Lung (tissue), 17 donors: ENCODE measurements at places on chromosomes 5 and 9.
A peak's percentile ranks its signal among the peaks of the same experiment; 100 is the strongest.

DNA sequence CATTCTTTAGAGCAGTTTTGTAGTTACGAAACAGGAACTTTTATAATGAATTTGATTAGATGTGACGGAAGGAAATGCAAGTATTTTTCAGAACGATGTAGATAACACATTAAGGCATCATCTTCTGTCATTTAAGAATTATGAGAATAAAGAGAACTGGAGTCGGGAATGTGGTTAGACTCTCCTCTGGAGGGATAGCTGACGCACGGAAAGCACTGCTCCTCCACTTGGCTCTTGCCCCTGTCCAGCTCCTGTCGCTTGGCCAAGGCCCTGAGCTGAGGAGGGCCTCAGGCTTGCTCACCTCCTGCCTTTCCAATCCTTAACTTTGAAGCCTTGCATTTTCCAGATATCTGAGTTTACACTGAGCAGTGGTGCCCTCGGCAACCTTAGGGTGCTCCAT lies 60.5 kb downstream of the MAP1B start:
- H3K27ac ChIP-seq, result no peak overlapping the region
- DNase-seq, result peak; percentile 40
- no peaks in the 10 kb centered on the region for H3K36me3 ChIP-seq
- peaks cover 22% of the 10 kb centered on the region for H3K4me1 ChIP-seq
- H3K4me3 ChIP-seq, result no peak overlapping the region

- no peak overlapping the region for H3K4me3 ChIP-seq
- no peaks in the 10 kb centered on the region for H3K36me3 ChIP-seq
- no peaks in the 10 kb centered on the region for H3K4me1 ChIP-seq
- no peak overlapping the region for H3K27ac ChIP-seq
Measured at GRCh38 chr5:63860379-63860778, 101.9 kb downstream of the HTR1A start.

GRCh38 chr5:93503598-93504067 lies 77.4 kb downstream of the NR2F1-AS1 start:
- H3K4me3 ChIP-seq, result no peak overlapping the region
- H3K27ac ChIP-seq, result no peak overlapping the region
- peaks cover 2% of the 10 kb centered on the region for H3K4me1 ChIP-seq

- H3K27ac ChIP-seq, result no peak overlapping the region
- H3K4me3 ChIP-seq, result no peak overlapping the region
- H3K36me3 ChIP-seq, result no peaks in the 10 kb centered on the region
Measured at GRCh38 chr5:14133394-14133793, 9.7 kb upstream of the TRIO start.

GRCh38 chr9:892123-892522 lies 50.6 kb downstream of the DMRT1 start:
- no peak overlapping the region for H3K27ac ChIP-seq
- no peaks in the 10 kb centered on the region for H3K36me3 ChIP-seq
- no peak for DNase-seq
- H3K4me1 ChIP-seq, result no peaks in the 10 kb centered on the region
- H3K4me3 ChIP-seq, result no peak overlapping the region
